Smooth muscle cell of trachea (primary cell): ENCODE measurements at places on chromosomes 5 and 9. TPM values are rescaled to one million over a fixed set of nuclear protein-coding genes. Genes with fewer than 3 reads are reported as not detected.

The SPARC gene
- 525 and 1,480 TPM in 2 replicates for total RNA-seq

The STPG3 gene
- total RNA-seq = 0.66 TPM in 1 of 2 replicates, not detected in the other

The TMEM215 gene
- not detected in 2 replicates for total RNA-seq

The PCDHB11 gene
- 0.50 TPM in 1 of 2 replicates, not detected in the other for total RNA-seq

The WNT8A gene
- total RNA-seq = not detected in 2 replicates

The SH3TC2 gene
- total RNA-seq = 1.5 and 3.3 TPM in 2 replicates

The PCDHB10 gene
- total RNA-seq = 0.15 and 0.66 TPM in 2 replicates

The MARCHF11 gene
- total RNA-seq = not detected in 2 replicates

The KLF9 gene
- total RNA-seq = 30.8 and 31.3 TPM in 2 replicates

The TAF11L10 gene
- total RNA-seq = not detected in 2 replicates
